ENCODE measurements at places on chromosomes 3 and 15.

DNA sequence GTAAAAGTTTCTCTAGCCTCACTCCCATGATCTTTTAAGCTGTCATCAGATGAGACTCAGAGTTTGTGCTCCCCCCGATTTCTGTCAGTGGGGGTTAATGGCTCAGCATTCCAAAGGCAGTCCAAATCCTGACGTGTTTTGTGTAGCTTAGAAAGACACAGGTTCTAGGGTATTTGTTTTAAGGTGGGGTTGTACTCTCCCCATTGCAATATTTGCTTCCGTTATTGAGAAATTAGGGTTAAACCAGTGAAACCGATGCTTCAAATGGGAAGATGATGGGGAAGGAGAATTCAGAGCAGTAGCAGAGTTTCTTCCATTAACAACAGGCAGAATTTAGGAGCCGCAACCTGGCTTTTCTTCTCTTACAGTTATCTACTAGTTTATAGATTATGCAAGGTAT, 3.4 kb downstream of the PIGB start:
- no peak for DNase-seq

GRCh38 chr15:50624616-50625168, 61.9 kb downstream of the TRPM7 start:
- no peak for DNase-seq

GRCh38 chr3:171967932-171968678, 71.3 kb upstream of the FNDC3B start:
- DNase-seq, result no peak

DNA sequence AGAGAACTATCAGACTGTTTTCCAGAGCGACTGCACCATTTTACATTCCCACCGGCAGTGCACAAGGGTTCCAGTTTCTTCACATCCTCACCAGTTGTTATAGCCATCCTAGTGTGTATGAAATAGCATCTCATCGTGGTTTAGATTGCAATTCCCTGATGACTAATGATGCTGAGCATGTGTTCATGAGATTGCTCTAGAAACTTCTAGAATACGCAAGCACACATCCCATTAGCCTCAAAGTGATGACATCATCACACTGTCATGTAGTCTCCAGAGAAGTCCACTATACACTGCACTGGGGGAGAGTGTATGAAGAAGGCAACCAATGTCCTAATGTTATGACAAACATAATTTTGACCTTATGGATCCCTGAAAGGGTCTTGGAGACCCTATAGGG, 30.1 kb downstream of the FBLN2 start:
- DNase-seq, result no peak

- DNase-seq, result no peak
These were observed 182.3 kb upstream of the BCL6 start for GRCh38 chr3:187927565-187927964.

DNA sequence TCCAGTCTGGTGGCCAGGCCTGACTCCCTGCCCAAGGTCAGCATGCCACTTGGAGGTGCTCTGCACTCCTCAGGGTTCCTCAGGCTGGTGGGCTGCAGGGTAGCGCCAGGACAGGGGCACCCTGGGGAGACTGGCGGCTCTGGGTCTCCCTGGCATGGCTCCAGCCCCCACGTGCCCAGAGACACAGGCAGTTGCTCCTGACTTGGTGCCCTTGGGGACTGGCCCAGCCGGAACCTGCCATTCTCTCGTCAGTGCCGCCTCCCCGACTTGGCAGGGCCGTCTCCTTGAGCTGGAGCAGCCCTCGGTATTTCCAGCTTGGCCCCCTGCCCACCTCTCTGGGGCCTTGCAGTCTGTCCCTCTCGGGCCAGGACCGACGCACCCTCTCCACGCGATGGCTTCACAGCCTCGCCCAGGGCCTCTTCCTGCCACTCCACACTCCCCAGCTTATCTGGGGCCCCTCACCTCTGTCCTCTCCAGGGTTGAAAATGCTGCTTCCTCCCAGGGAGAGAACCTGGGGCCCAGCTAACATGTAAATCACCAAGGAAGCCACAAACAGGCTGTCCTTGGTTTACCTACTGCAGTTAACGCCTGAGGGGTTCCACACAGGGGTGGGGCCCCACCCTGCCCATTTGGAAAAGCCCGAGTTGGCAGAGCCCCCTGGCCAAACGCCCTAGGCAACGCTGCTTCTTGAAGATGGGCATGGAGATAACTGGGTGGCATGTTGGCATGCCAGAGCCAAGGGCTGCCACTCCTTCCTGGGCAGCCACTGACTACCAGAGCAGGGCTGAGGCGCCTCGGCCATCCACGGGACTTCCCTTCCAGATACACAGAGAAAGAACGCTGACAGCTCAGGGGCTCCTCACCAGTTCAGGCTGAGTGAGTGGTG, 61.4 kb downstream of the SMAD6 start:
- no peak for DNase-seq

- DNase-seq, result no peak
These were observed 175.5 kb downstream of the ATG7 start for GRCh38 chr3:11447584-11448200.

DNA sequence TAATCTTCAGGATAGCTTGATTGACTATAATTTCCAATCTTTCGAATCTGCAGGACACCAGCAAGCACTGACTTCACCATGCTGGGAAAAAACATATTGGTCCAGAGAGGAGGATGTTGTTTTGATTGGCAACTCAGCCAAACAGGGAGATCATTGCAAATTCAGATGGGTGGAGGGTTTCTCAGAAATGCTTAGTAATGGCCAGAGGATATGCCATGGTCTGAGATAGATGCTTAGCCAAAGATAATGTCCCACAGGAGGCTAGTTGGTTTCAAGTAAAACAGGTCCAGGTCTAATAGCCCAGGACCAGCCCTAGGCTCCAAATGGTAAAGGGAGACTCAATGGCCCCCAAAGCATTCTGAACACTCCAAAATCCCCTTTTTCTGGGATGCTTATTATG, 46.7 kb upstream of the CCDC80 start:
- DNase-seq, result no peak

DNA sequence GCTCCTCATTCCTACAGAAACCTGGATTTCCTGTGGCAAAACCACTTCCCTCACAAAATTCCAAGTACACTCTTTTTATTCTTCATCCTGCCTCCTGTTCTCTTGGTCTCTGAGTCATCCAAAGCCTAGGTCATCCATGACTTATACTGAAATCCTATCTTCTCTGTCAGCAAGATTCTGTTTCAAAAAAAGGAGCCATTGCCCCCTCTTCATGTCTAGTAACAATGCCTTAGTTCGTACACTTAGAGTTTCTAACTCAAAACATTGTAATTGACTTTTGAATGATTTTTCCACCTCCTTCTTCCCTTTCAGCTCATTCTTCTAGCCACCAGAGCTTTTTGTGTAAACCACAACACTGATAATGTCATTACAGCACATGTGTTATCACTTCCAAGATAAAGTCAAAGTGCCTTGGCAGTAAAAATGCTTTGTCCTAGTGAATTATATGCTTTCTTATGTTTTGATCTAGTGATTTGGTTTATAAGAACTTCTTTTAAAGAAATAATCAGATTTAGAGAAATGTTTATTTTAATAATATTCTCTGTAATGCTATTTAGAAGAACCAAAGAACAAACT, 256.5 kb upstream of the NECTIN3 start:
- DNase-seq, result no peak

All from DND-41 (cell line).